Activated T-cell treated with anti-CD3 and anti-CD28 coated beads for 48 hours (primary cell): ENCODE measurements at places on chromosomes 3 and 15.

- DNase-seq, result no peak
Measured at GRCh38 chr3:55322638-55323037, 164.5 kb downstream of the WNT5A start.

- no peak for DNase-seq
Measured at GRCh38 chr3:97793420-97794019, 28.3 kb upstream of the CRYBG3 start.

GRCh38 chr15:51382787-51383186, 41.3 kb downstream of the GLDN start:
- DNase-seq, result no peak

DNA sequence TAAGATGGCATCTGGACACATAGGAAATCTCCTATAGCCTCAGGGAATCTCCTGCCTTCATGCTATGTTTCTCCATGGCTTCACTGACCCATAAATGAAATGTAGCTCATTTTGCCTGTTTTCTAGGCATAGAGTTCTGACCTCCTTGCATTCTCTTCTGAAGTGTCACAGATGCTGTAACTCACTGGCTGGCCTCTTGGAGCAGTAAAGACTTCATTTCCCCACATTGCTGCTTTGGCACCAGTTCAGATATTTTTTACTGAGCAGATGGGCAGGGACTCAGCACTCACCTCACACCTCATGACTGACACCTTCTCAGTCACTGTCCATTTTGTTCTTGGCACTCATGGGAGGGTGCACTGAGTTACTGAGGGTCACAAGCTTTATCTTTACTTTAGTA, 286.7 kb upstream of the TGFBR2 start:
- no peak for DNase-seq

DNA sequence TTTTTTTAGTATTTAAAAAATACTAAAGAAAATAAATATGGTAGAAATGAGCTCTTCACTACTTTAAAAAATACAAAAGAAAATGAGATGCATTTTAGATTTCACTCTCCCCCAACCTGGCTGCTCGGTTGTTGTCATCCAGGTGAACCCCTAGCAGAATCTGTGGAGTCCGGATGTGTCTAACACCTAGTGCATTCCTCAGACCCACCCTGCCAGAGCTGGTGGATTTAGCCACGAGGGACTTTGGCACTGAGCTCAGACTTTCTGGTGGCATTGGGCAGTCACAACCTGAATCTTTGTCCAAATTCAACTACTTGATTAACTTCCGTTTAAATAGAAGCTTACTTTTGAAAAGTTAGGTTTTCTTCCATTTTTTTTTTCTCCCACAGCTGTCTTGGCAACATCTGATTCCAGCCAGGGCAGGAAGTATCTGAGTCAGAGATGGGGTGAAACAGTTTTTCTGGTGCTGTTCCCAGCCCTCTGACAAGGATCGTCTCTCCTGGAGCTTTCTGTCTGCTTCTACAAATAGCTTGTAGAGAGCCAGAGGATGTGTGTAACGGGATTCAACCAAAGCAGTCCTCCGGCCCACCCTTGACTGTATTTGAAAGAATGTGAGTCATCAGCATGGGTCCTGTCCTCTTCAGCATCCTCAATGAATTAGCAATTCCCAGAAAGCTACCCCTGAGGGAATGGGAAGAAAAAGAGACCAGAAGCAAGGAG, 301.8 kb upstream of the MCTP2 start:
- no peak for DNase-seq

DNA sequence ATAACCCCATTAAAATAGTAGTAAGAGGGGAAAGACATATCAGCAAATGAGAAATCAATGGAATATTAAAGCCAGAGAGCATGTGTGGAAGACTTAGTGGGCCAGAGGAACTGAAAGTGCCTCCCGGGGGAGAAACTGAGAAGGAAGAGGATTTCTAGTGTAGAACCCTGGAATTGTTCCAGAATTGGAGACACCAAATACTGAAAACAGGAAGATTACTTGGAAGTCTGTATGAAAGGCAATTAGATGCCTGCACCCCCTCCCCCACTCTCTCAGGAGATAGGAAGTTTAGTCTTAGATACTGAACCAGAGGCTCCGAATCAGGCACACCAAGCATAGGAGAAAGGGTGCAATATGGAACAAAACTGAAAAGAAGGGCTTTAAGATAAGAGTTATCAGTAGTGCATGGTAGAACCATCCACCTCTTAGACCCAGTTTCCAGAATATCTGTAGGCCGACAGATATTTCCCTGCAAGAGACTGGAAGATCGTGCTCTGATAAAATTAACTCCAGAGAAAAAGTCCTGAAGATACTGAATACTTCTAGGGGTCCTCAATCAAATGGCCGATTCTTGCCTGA, 32.4 kb downstream of the KLHL18 start:
- DNase-seq, result no peak
